ENCODE measurements at places on chromosomes 11 and 22.

- peak; percentile 17 for DNase-seq
These were observed 77.5 kb upstream of the CTSC start for GRCh38 chr11:88414981-88415413.

DNA sequence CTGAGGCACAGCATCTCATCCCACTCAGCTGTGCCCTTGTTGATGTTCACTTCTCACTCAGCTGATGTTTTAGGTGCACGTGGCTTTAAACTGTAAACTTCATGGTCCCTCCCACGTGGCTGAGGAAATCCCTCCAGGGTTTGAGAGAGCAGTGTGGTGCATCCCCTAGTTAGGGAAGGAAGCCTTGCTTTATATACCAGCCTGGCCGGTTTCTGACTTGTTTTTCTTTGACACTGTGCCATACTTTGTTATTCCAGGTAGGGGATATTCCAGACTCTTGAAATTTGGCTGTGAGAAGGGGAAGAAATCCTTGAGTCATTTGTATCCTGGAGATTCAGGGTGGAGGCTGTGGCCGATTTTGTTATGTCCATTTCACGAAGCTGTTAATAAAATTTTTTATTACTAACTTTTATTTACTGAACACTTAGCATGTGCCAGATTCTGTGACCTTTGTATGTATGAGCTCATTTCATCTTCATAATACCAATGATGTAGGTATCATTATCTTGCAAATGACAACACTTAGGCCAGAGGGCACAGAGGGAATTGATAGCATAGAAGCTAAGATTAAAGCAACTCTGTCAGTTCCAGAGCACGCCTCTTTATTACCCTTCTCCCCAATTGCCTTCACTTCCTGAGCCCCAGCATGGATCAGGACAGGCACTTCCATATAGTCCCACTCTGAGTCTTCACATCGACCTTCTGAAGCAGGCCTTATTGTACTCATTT lies 116.6 kb downstream of the NAV2 start:
- no peak for DNase-seq

GRCh38 chr11:22787551-22788162 lies 41.9 kb downstream of the SVIP start:
- peak; percentile 41 for DNase-seq

- peak; percentile 22 for DNase-seq
These were observed 75.9 kb upstream of the PRR5 start for GRCh38 chr22:44625981-44626687.

DNA sequence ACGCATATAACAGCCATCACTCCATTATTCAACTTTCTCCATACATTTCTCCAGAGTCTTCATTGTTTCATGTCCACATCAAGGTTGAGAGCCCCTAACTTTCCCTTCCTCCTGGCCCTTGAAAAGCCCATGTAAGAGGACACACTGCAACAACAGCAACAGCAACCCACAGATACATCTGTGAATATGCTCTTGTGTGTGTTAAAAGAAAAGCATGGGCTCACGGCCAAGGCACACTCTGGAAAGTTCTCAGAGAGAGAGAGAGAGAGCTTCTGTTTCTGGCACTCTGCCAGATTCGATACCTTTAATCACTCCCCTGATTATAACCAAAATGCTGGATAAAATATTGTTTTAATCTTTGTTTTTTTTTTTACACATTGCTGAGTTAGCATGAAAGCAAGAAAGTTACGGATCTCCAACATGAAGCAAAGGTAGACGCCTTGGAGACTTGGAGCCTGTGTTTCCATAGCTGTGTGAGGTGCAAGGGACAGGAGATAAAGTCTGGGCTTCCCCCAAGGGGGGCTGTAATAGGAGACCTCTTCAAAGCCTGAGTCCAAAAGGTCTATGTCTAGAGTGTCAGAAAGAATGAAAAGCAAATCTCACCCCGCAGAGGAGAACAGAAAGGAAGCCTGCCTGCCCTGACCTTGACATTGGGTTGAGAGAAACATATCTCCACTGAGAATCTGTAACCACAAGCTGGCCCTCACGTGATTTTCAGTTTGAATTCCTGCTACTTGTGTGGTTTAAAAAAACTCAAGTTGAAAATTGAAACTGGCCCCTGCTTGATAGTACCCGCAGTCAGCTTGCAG lies 33.7 kb upstream of the MPPED1 start:
- DNase-seq, result peak; percentile 30
